Activated naive CD8-positive, alpha-beta T cell treated with anti-CD3 and anti-CD28 coated beads, Interleukin-2, amount 50 U/mL, for 16 hours (primary cell): ENCODE measurements at places on chromosomes 5 and 9.

DNA sequence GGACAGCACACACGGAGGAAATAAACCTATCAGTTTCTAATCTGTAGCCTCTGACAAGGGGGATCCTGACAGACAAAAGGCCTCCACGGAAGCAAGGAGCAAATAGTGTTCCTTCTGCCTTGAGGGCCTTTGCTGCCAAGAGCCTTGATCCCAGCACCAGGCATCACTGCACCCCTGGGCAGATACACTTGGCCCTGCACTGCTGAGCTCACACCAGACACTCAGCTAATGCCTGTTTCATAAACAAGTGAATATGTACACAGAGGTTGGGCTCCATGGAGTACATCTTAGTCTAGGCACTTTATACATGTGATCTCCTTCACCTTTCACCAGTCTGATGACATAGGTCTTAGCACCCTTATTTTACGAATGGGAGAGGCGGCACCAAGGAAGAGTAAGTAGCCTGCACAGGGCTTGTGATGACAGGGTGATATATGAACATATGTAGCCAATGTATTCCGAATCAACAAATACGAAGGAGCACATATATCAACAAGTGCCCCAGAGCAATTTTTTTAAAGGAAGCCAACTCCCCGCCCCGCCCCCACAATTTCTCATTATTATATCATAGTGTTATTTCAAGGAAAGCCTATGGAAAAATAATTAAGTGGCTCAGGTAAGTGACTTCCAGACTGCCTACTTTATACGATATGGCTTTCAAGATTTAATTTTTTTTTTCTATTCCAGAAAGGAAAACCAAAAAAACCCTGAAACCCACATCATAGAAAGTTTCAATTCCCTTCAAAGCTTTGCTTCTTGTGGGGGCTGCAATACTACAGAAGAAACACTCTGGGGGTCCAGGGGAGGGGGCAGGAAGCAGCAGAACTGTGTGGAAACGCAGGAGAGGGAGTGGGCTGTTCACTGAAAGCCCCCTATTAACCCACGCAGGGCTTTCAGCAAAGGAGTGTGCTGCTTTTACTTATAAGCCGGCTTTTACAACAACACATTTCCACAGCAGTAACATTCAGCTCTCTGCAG lies 32.0 kb downstream of the CDC14B start:
- DNase-seq: no peak

- DNase-seq: no peak
Measured at GRCh38 chr5:174464504-174465165, 259.7 kb upstream of the MSX2 start.

DNA sequence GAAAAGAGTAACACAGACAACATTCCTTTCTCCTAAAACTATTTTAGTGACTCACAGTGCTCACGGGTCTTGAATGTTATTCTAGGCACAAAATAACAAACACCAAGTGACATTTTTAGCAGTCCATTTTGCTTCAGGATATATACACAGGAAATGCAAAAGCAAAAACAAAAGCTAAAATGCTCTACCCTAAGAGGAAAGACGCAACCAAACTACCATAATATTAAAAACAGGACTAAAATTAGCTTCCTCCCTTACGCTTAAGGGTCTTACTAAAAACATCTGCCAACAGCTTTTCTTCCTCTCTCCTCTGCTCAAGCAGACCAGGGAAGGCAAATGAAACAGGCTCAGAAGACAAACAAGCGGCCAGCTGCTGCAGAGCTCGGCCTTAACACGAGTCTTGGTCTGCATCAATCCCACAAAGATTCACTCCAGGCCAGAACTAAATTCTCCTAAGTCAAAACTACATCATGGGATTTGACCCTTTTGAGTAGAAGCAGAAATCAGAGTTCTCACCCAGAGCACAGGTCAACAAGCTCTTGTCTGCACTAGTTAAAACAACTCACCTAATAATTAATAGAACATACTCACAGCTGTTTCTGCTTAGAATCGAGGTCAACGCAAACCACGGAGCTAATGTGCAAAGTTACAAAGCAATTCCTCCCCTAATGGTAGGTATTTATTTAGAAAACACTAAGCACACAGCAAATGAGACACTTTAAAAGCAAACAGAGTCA lies 62.3 kb downstream of the RAPGEF1 start:
- DNase-seq: no peak

DNA sequence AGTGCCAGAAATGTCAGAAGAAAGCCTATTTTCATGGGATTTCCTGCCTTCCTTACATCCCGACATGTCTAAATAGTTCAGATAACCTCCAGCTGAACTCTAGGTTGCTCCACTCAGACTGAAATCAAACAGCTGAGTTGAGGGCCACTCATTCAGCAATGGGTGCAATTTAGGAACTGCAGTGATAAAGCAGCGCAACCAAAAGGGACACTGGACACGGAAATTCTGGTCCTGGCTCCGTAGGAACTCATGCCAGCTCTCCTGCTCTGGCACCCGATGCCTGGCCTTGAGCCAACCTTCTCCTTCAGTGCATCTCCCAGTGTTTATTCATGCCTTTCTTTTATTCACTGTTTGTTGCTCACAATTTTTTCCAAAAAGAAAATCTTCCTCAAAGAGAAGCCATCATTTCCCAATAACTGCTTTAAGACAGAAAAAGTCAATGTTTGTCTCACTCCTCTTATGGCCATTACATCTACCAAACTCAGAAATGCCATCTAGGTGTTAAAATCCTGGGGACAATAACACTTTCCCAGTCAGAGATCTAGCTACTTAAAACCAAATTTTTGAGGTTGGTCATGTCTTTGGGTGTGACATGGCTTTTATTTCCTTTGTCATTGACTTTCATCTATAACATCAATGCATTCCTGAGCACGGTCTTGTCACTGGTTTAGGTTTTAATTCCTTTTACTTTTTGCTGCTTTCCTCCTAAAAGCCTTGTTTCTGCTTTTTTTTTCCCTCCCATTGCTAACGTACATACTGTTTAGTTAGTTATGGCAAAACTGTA lies 126.9 kb downstream of the PDE4D start:
- DNase-seq: no peak

GRCh38 chr5:56739990-56740389 lies 75.4 kb upstream of the MAP3K1 start:
- no peak for DNase-seq

- no peak for DNase-seq
Measured at GRCh38 chr5:144549580-144549979, 378.9 kb downstream of the KCTD16 start.

GRCh38 chr9:75607521-75607920 lies 283.0 kb upstream of the PCSK5 start:
- DNase-seq: no peak

GRCh38 chr9:69546265-69546664 lies 125.9 kb downstream of the APBA1 start:
- no peak for DNase-seq

GRCh38 chr9:116027096-116027495 lies 126.5 kb upstream of the PAPPA start:
- DNase-seq: no peak

DNA sequence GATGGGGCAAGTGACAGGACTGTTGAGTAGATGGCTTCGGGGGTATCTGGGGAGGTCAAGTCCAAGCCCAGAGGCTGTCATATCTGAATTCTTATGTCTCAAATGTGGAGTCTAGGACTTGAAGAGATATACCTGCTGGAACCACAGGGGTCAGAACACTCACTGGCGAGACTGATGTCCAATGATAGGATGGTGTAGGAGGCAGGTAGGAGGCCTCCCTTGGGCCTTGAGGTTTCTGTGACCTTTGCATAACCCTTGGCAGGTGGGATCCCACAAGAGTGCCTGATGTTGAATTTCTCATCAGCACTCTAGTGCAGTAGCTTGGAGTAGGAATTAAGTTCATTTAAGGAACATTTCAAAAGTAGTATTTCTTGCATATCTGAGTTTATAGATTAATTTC lies 2.8 kb downstream of the CCL21 start:
- no peak for DNase-seq

DNA sequence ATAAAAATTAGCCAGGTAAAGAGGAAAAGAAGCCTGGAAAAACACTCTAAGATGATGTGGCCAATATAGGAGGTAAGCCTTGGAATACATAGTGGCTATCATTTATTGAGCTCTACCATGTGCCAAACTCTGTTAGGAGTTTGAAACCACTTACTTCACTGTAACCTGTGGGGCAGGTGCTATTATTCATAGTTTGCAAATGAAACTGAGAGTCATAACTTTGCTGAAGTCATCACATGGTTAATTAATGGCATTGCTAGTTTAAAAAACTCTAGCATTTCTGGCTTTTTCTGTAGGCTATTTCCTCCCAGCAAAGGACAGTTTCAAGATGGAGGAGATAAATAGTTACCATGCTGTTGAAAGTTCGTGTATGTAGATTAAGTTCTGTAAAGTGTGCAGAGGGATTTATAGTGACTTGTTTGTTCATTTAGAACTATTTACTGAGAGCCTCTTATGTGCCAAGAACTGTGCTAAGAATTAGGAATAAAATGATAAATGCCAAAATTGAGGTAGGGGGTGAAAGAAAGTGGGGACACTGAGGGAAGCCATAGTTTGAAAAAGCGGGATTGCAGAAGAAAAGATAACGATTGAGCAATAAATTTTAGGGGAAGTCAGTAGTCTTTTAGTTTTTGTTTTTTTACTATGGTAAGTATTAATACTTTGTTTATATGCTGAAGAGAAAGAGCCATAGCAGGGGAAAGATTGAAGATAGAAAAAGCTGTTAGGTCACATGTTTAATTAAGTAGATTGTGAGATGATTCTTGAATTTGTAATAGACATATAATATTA lies 57.2 kb downstream of the WDR70 start:
- no peak for DNase-seq

DNA sequence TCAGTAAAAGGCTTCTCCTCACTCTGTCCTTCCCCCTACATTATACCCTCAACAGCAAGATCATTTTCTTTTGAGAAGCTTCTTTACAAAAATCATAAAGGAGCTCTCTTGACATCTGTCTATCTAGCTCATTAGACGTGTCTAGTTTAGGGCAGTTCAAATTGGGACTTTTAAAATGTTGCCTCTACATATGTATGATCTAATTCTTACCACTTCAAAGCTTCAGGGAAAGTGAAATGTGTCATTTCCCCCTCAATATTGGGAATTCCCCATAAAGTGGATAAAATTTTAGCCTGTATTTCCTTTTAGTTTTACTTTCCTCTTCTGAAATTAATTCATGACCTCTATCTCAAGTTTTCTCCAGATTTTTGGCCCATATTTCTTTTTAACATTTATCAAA lies 323.7 kb downstream of the ARRDC3 start:
- no peak for DNase-seq

DNA sequence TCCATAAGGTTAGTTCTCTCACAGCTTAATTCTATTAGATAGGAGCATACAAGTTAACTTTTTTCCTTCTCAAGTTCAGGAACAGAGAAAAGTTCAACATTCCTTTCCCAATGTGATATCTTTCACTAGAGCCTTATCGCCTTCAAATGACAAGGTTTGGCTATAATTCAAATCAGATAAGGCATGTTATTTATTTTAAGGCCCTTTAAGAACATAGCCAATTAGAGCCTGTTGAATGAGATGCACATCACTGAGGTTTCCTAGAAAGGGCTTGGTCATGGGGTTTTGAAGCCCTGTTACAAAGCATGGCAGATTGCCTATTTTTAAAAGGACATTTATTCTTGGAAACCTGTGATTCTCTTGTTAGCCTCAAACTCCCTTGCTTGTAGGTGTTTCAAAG lies 123.4 kb downstream of the BASP1 start:
- DNase-seq: no peak

GRCh38 chr5:17831279-17831678 lies 197.0 kb downstream of the TAF11L14 start:
- no peak for DNase-seq

- no peak for DNase-seq
Measured at GRCh38 chr5:71943874-71944273, 163.4 kb upstream of the MAP1B start.

DNA sequence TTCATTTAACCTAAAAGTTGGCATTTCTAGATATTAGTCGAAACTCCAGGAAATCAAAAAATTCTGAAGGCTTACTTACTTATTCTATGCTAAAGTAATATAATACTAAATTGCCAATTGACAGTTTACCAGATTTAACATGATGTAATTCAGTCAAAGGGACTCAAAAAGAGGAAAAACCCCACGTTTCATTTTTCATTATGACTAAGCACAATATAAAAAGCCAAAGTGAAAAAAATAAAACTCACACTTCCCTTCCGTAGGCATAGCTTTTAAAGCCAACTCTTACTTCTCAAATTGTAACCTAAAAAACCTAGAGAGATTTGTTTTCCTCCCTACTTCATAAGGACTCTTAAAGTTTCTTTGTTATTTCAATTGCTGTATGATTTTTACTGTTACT lies 146.6 kb downstream of the RAPGEF6 start:
- DNase-seq: no peak

DNA sequence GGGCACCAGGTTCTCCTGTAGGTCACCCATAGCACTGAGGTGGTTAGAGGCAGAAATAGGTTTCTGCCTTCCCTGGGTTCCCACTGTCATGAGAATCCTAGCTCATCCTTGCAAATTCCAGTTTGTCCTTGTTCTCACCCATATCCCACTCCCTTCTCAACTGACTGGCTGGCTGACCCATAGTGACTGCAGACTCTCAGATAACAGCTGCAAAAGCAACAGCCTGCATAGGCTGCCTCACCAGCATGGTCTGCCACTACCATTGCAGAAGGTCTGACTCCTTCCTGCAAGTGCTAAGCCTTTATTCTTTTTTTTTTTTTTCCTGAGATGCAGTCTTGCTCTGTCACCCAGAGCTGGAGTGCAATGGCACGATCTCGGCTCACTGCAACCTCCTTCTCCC lies 194.0 kb downstream of the SEMA6A start:
- no peak for DNase-seq

DNA sequence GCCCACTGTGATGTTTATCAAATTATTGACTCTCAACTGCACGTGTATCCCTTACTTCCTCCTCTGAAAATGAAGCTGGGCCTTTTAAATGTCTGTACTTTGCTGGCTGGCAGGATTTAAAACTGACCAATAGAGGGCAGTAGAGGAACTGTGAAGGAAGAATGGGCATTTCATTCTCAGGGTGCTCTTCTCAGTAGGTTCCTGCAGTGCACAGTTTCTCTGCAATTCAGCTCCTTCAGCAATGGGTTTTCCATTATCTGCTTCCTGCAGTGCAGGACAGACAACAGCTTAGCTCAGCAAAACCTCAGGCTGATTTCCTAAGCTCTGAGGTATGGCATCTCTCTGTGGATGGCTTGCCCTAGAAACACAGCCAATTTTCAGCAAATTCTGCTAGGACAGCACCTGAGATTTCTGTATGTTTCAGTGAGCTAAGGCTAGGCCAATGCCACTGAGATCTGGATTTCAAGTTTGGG lies 298.4 kb upstream of the PRDM9 start:
- DNase-seq: no peak

DNA sequence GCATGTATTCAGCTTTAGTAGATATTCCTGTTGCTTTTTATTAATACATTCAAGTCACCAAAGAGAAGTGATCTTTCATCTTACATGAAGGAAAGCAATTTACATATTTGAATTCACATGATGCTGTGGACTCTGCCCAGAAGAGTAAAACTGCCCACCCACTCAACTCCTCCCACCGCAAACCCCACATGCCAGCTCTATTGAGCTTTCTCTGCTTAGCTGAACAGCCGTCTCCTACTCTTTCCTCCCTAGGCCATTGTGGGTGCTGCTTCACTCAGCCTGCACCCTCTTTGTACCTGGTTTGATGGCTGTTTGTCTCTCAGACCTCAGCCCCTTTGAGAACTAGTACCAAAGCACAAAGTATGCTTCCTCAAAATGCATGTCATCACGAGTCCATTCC lies 48.4 kb upstream of the MAP3K1 start:
- DNase-seq: no peak

GRCh38 chr9:77218612-77219011 lies 41.3 kb downstream of the VPS13A start:
- DNase-seq: no peak

GRCh38 chr9:116506685-116507084 lies 180.4 kb upstream of the TRIM32 start:
- no peak for DNase-seq

GRCh38 chr5:109695005-109695926 lies 5.5 kb downstream of the MAN2A1 start:
- DNase-seq: no peak
